Amygdala (tissue), 56 donors: ENCODE measurements at places on chromosomes 1 and 21.

DNA sequence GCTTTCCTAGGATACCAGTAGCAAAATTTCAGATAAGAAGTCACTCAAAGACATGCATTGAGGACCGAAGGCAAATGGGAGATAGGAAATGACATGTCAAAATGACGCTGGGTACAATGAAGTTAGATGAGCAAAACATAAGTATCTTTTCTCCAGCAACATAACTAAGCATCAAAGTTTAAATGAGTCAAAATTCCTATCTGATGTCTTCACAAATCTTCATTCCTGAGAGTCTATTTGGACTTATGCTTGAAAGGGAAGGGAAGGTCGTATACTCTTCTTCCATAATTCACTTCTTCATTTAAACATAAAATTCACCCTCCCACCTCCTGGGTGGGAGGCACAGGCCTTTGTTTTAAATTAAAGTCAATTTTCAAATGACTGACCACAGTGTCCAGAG, 4.1 kb upstream of the TMEM81 start:
- no peak for DNase-seq

DNA sequence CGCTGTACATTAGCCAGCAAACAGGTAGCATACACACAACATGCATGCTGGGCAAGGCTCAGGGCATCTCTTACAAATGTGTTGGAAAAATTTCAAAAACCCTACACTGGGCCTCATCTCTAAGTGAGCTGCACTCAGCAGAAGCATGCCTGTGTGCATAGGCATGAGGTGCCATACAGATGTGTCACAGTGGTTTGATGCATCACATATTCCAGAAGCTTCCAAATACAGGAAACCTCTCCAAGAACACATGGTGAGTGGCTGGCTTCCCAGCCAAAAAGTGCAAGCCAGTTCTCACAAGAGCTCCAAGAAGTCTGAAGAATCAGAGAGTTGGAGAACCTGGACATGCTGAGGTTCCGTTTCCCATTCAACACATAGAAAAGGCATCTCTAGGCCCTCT, 58.3 kb downstream of the CD46 start:
- no peak for DNase-seq

DNA sequence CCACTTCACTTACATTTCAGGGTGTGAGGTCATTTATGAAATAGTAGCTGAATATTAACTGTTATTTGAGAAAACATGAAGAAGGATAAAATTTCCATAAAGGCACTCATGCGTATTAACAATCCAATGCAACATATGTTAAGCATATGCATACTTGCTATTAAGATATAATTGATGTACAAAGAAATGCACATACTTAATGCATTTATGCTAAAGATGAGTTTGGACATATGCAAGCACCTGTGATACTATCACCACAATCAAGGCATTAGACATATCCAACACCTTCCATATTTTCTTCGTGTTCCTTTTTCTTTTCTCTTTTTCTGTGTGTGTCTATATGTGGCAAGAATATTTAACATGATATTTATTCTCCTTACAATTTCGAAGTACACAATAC, 464.8 kb upstream of the BRINP3 start:
- no peak for DNase-seq

GRCh38 chr1:235013512-235013911, 115.1 kb downstream of the TOMM20 start:
- no peak for DNase-seq

DNA sequence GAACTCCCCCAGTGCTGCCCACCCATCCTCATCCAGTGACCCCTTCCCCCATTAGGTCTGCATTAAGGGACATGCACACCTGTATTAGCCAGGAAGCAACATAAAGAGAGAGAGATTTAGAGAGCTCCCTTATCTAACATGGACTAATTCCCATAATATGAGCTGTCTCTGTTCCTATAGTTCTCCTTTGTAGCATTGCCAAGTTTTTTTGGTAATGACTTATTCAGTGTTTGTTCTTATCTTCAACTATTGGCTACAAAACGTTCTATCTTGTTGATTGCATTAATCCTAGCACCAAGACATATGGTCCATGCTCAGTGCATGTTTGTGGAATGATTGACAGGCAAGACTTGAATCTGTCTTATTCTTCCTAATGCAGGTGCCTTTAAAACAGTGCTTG, 264.0 kb downstream of the ADGRL2 start:
- no peak for DNase-seq

DNA sequence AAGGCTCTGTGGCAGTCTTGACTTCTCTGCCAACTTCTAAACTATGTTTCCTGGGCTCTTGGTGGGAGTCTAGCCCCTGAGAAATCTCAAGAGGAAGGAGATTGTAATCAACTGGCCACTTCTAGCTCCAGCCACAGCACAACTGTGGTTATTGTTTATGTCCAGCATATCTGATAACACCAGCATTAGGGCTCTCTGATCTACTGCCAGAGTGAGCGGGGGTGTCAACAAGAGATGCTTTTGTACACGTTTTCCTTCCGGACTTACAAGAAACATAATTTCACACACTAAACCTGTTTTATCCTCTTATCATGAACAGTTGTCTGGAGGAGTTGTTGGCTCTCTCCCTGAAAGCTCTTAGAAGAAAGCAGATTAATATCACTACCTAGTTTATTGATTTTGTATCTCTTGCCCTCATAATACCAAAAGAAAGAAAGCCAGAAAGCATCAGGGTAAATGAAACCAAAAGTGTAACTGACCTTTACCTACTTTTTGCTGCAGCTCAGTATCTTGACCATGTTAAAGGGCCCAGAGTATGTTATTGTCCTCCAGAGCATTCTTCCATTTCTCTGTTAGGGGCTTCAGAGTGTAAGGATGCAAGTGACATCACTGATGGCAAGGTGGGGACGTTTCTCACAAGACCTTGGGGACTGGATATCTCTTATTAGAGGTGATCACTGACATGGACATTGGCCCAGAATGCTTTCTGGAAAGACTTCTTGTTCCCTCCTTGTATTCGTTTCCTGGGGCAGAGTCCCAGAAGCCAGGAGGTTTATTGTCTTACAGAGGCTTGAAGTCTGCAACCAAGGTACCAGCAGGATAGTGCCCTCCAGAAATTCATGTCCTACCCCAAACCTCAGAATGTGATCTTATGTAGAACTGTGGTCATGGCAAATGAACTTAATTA, 9.6 kb upstream of the SH2D1B start:
- no peak for DNase-seq

DNA sequence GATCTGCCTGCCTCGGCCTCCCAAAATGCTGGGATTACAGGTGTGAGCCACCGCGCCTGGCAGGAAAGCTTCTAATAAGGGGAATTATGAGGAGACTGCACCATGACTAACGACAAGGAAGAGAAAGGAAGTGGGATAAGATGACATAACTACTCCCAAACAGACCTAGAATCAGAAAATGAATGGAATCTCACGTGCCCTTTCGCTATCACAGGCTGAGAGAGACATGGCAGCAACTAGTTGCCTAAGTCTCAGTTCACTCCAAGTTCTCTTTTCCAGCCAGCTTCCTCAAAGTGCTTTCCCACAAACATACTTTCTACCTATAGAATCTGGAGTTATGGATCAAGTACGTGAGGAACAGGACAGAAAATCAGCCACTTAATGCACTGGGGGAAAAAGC, 2.0 kb downstream of the PI4KB start:
- no peak for DNase-seq

DNA sequence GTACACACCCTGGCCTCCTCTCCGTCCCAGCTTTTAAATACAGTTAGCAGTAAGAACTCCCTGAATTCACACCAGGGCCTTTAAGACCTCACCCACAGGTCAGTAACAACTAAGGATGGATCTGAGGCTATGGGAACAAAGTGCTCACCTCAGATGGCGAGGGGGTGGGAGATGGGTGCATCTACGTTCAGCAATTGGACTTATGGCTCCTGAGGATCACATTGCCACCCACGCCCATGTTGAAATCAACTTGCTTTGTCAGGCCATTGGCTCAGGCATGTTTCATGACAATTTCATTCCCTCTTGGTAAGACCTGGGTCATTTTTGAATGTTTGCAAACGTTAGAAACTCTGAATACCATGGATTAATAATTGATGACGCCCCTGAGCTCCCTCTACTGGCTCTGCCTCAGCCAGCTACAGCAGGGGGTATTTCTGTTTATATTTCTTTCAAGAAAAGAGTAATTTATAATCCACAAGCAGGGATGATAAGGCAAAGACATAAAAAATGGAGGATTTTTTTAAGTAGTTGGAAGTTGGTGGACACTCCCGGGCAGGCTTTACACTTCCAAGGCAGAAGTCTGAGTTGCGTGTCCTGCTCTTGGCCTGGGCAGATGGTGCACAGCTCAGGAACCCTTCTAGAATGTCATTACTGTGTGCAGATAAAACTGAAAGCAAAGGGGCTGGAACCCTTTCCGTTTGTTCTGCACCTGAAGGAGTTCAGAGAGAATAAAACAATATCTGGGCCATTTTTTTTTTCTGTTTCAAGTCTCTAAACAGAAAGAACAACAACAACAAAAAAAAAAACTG, 13.7 kb upstream of the LBR start:
- DNase-seq = no peak

GRCh38 chr1:154730259-154730658, 122.3 kb upstream of the ADAR start:
- no peak for DNase-seq

DNA sequence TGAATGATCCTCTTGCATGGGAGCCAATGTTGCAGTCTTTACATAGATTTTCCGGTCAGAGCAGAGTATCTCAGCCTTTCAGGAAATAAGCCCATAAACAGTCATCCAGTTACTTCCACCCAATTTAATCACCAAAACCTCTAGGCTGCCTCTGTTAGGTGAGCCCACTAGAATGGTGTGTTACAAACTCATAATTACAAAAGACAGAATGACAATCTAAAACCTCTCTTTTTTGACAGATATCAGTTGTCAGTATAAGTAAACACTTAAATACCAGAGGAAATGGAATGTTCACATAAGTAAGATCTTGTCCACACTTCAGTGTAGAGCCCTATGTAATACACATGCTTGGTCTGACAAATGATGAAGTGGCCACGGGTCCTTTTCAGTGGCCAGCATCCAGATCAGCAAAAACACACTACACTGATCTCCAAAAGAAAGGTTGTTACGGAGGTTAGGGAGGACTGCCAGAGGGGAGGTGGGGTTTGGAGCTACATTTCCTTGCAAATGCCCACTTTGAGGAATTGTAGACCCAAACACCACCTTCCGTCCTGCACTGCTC, 71.3 kb upstream of the FBXO28 start:
- no peak for DNase-seq

GRCh38 chr1:34794001-34794789, 1.4 kb downstream of the GJA4 start:
- DNase-seq = no peak

GRCh38 chr1:210376836-210377372, 48.2 kb downstream of the HHAT start:
- no peak for DNase-seq

DNA sequence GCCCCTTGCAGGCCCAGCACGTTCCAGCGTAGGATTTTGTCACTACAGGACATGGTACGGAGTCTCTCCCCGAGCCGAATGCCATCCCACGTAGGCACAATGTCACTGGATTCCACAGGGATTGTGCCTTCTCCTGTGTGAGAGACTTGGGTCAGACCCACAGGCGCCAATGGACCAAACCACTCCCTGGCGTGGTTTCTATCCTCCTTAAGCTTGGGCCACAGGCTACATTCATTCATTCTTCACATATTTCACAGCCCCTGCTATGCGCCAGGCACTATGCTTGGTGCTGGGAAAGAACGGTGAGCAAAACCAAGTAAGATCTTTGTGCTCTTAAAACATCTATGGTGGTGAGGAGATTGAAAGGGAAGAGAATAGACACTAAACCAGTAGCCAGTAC, 18.7 kb downstream of the CHRNB2 start:
- no peak for DNase-seq

DNA sequence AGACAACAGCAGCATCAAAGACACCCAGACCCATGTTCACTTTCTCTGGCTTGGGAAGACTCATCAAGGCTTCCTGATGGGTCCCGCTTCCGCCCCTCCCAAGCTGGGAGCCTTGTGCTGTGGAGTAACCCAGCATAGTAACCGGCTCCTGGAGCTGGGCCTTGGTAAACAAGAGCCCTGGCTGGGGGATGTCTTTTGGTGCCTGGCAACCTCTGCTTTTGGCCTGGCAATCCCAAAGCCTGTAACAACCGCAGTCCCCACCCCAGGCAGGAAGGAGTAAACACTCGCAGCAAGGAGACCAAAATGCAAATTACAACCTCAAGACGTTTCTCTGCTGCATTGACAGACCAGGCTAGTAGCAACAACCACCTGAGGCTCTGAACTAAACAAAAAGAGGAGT, 16.9 kb upstream of the THRAP3 start:
- DNase-seq = peak; percentile 49

GRCh38 chr1:23824711-23825075, 536 bp downstream of the HMGCL start:
- DNase-seq = no peak

DNA sequence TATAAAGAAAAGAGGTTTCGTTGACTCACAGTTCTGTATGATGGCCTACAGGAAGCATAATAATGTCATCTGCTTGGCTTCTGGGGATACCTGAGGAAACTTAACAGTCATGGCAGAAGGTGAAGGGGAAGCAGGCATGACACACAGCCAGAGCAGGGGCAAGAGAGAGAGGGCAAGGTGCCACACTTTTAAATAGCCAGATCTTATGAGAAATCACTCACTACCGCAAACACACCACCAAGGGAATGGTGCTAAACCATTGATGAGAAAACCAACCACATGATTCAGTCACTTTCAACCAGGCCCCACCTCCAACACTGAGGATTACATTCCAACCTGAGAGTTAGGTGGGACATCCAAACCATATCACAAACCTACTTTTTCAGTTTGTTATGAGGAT, 245.9 kb upstream of the SGIP1 start:
- DNase-seq = no peak

DNA sequence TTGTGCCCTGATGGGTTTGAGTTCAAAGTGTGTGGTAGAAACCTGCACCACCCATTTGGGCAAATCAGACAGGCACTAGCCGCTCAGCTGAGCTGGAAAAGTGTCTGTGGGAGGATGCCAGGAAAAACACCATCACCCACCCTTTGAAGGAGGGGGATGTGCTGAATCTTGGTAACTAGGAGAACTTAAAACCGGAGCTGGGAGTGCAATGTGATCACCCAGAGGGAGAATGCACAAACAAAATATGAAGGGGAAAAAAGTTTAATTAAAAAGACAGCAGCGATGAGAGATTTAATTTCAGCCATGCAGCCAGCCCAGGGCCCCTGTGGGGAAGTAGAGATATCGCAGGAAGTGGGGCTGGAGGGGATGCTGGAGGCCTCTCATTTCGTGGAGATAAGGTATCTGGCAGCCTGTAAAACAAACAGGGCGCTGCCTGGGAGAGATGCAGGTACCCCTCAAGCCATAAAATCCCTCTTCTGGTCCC, 86.8 kb upstream of the BCAR3 start:
- DNase-seq = no peak

- no peak for DNase-seq
Measured at GRCh38 chr1:59279645-59280044, 17.2 kb upstream of the FGGY start.
